Putamen (tissue), 1 donor: ENCODE measurements at places on chromosomes 12 and 14.

DNA sequence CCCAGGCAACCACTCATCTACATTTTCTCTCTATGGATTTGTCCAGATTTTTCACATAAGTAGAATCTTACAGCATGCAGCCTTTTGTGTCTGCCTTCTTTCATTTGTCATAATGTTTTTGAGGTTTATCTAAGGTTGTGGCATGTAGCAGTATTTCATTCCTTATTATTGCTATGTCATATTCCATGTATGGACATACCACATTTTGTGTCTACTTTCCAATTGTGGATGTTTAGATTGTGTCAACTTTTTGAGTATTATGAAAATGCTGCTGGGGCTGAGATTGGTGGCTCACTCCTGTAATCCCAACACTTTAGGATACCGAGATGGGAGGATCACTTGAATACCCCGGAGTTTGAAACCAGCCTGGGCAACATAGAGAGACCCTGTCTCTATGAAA is 3.2 kb upstream of the ATXN2 start:
- DNase-seq = no peak

GRCh38 chr12:131171029-131171428 is 217.3 kb downstream of the ADGRD1 start:
- no peak for DNase-seq

DNA sequence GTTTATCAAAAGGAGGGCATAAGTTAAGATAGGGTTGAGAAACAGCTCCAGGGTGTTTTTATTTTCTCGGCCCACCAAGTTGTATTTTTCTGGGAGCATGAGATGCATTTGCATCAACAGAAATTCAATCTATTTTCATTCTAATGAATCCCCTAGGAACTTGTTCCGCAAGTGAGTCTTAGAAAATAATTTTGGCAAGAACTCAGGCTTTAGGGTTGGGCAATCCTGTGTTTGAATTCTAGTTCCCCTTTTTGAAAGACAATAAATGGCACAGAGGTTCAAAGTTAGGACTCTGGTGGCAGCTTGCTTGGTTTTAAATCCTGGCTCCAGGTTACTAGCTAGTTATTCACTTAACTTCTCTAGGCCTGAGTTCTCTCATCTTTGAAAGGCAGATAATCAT is 23.7 kb downstream of the SLC5A8 start:
- DNase-seq = no peak

DNA sequence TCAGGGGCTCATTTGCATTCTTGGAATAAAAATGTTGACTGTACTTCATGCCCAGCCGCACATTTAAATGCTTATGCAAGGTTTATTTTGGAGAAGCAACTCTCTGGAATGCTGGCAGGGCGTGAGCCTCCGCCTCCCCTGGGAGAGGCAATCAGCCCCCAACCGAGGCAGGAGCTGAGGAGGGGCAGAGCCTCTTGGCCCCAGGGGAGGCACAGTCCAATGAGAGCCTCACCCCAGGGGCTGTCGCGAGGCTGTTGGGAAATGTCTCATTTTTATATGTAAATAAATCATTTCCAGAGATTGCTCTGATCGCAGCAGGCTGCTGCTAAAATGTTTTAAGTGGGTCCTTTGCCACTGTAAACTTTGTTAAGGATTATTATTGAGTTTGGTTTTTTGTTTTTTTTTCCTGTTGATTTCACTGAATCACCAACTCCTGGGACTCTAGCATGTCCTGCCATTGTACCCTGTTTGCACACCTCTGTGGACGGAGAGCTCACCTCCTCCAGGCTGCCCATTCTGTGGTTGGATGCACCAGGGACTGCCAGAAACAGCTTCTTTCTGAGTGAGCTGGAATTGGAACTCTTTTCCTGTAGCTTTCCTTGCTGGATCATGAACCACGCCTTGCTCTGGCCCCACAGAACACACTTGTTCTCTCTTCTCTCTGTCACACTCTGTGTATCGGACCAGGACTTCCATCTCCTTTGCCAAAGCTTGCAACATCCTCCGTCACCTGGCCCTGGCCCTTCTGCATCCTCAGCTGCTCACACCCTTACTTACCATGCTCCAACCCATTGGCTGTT is 46.9 kb upstream of the FAM181A start:
- no peak for DNase-seq

- DNase-seq = no peak
Measured at GRCh38 chr14:38549564-38549963, 293.7 kb upstream of the CLEC14A start.

DNA sequence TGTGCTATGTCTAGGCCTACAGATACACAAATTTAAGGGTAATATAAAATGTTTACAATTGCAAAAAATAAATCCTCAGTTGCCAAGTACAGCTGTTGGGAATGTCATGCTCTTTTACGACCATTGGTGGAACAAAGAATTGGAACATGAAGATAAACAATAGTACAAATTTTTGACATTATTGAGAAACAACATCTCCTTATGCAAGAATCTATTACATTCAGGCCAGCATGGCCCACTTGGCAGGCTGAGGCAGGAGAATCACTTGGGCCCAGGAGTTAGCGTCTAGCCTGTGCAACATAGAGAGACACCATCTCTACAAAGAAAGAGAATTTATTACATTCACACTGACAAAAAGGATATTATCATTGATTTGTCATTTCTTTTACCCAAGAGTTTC is 135.9 kb upstream of the NTF3 start:
- no peak for DNase-seq

- DNase-seq = no peak
Measured at GRCh38 chr14:104676694-104677511, 12.5 kb upstream of the INF2 start.

- peak; percentile 29 for DNase-seq
Measured at GRCh38 chr12:29519585-29520182, 22.2 kb upstream of the OVCH1 start.

GRCh38 chr12:64609536-64610078 is 688 bp upstream of the RASSF3 start:
- no peak for DNase-seq

GRCh38 chr14:86057018-86057667 is 527.2 kb downstream of the FLRT2 start:
- DNase-seq = peak; percentile 18

DNA sequence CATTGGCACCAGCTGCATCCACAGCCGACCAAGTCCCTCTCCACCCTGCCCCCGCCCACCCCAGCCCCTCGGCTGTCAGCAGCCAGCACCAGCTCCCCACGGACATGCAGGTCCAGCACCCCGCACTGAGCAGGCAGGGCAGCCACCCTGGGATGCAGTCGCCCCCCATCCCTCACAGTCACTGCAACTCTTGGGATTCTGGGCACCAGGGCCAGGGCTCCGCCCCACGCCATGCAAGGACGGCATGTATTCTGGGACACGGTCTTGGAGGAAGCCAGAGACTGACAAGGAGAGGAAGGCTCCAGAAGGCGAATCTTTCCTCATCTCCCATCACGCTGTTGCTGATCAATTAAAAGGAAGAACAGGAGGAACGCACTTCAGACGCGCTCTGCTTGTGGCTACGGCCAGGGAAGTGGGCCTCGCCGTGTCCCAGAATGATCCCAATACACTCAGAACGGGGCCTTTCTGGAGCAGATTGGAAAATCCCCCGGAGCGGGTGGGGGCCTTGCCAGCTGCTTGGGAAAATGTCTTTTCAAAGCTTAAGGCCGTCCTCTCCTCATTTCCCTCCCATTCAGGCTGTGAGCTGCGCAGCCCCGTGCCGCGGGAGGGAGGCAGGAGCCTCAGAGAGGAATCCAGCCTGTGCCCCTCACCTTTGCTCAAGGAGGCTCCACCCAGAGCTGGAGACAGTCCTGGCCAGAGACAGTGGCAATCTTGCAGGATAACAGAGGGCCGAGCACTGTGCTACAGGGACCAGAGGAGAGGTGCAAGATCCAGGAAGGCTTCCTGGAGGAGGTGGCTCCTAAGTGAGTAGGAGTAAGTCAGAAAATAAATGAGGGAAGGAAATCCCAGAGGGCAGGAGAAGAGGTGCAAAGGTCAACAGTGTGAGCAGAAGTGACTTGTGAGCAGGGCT is 54.1 kb upstream of the DIO3 start:
- no peak for DNase-seq

GRCh38 chr12:32559434-32559833 is 119.7 kb upstream of the DNM1L start:
- no peak for DNase-seq
